Amniotic epithelial cell (primary cell): ENCODE measurements at places on chromosomes 11 and 22.

DNA sequence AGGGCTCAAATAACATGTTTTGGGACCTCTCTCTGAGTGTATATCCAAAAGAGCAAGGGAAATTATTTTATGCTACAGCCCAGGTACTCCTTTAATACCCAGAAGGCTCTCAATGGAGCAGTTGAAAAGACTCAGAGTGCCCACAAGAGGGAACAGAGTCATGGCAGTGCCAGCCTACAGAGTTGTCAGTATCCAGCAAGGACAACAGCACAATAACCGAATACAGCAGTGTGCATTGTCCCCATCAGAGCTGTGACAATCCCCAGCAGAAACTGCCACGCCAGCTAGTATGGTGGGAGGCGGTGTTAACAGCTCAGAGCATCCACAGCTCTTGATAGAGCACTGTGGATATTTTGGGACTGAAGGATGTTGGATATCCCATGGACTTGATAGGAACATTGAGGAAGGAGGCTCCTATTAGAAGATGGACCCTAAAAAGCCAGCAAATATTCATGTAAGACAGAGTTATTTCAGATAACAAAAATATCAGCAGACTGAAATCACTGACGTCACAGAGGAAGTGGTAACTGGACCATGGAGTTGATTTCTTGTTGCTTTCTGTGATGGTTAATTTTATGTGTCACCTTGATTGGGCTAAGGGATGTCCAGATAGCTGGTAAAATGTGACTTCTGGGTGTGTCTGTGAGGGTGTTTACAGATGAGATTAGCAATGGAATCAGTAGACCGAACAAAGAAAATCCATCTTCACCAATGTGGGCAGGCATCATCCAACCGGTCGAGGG lies 17.7 kb upstream of the PAFAH1B2 start:
- no peak for DNase-seq

GRCh38 chr11:73914284-73914683 lies 36.5 kb upstream of the DNAJB13 start:
- DNase-seq = no peak

- no peak for DNase-seq
Measured at GRCh38 chr11:126361400-126361799, 5.9 kb downstream of the ST3GAL4 start.

DNA sequence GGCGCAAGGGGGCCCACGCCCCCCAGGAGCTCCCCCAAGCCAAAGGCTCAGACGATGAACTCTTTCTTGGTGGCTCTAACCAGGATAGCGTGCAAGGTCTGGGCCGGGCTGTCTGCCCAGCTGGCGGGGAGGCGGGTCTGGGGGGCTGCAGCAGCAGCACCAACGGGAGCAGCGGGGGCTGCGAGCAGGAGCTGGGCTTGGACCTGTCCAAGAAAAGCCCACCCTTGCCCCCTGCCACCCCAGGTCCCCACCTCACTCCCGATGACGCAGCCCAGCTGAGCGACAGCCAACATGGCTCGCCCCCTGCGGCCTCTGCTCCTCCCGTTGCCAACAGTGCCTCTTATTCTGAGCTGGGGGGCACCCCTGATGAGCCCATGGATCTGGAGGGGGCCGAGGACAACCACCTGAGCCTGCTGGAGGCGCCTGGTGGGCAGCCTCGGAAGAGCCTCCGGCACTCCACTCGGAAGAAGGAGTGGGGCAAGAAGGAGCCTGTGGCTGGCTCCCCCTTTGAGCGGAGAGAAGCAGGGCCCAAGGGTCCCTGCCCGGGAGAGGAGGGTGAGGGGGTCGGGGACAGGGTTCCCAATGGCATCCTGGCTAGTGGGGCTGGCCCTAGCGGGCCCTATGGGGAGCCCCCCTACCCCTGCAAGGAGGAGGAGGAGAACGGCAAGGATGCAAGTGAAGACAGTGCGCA lies 21.6 kb upstream of the TMEM191C start:
- DNase-seq = no peak

DNA sequence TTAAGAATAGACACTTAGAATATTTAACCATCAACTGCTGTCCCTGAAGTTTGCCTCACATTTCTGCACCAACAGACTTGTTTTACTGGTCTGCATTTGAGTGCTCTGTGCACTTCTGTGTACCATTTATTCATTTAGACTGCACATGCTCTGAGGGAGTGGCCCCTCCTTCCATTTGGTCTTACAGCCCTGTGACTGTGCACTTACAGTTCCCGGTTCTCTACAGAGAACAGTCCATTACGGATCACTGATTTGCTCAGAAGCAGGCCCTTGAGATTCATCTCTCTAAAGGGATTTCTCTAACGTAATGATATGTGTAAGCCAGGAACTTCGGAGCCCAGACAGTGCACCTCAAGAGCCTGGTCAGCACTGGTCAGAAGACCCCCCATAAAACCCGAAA lies 247.3 kb upstream of the BLID start:
- DNase-seq = peak; percentile 35

- DNase-seq = peak; percentile 37
Measured at GRCh38 chr11:7098235-7098832, 9.5 kb downstream of the RBMXL2 start.
